Osteocyte (in vitro differentiated cells): ENCODE measurements at places on chromosomes 6 and 20. TPM values are rescaled to one million over a fixed set of nuclear protein-coding genes. Genes with fewer than 3 reads are reported as not detected.

The NRN1 gene
- total RNA-seq, result 0.21 TPM in 1 of 2 replicates, not detected in the other

The RFX6 gene
- total RNA-seq, result not detected in 2 replicates

The C20orf96 gene
- total RNA-seq, result 17.6 and 19.9 TPM in 2 replicates

The C6orf89 gene
- 71.2 and 73.2 TPM in 2 replicates for total RNA-seq

The MICAL1 gene
- total RNA-seq, result 53.6 and 59.5 TPM in 2 replicates

The KIAA0408 gene
- total RNA-seq, result 0.27 TPM in 1 of 2 replicates, not detected in the other

The ADA gene
- 177 and 185 TPM in 2 replicates for total RNA-seq

The TCP11 gene
- 0.43 TPM in 1 of 2 replicates, not detected in the other for total RNA-seq

The AARS2 gene
- 13.2 and 13.3 TPM in 2 replicates for total RNA-seq

The BMP2 gene
- total RNA-seq, result 0.68 and 0.86 TPM in 2 replicates

The RSPH9 gene
- total RNA-seq, result 0.16 and 0.26 TPM in 2 replicates

The EDEM2 gene
- total RNA-seq, result 16.8 and 17.5 TPM in 2 replicates

The ULBP1 gene
- 10.7 and 11.5 TPM in 2 replicates for total RNA-seq

The PPIL6 gene
- 1.9 and 2.2 TPM in 2 replicates for total RNA-seq

The SMIM29 gene
- 23.2 and 23.4 TPM in 2 replicates for total RNA-seq

The DZANK1 gene
- 1.9 and 2.4 TPM in 2 replicates for total RNA-seq

The ROS1 gene
- not detected in 2 replicates for total RNA-seq

The BMP6 gene
- not detected in 2 replicates for total RNA-seq

The GSTA4 gene
- 45.3 and 46.4 TPM in 2 replicates for total RNA-seq

The HCK gene
- not detected in 2 replicates for total RNA-seq

The CFB gene
- 4.2 and 6.9 TPM in 2 replicates for total RNA-seq

The DEFB126 gene
- not detected in 2 replicates for total RNA-seq

The ULBP3 gene
- total RNA-seq, result 3.0 and 3.3 TPM in 2 replicates

The ZNF165 gene
- total RNA-seq, result 0.32 and 0.78 TPM in 2 replicates

The HSPA1A gene
- 19.7 and 24.8 TPM in 2 replicates for total RNA-seq

The TNF gene
- total RNA-seq, result not detected in 2 replicates

The LRRC1 gene
- total RNA-seq, result 7.4 and 7.6 TPM in 2 replicates

The ULBP2 gene
- 2.1 and 2.9 TPM in 2 replicates for total RNA-seq

The GLP1R gene
- total RNA-seq, result not detected in 2 replicates

The LY6G5C gene
- 3.9 and 5.0 TPM in 2 replicates for total RNA-seq

The ADGRG6 gene
- 0.51 and 0.97 TPM in 2 replicates for total RNA-seq

The RSPO3 gene
- 4.0 and 4.5 TPM in 2 replicates for total RNA-seq

The ARG1 gene
- total RNA-seq, result not detected in 2 replicates

The GABBR1 gene
- 80.4 and 93.6 TPM in 2 replicates for total RNA-seq

The SLC12A5 gene
- total RNA-seq, result 1.7 TPM in 1 of 2 replicates, not detected in the other

The GPX5 gene
- total RNA-seq, result not detected in 2 replicates

The SUMO4 gene
- 1.5 and 2.9 TPM in 2 replicates for total RNA-seq

The LPA gene
- not detected in 2 replicates for total RNA-seq

The ZNF334 gene
- total RNA-seq, result 3.7 and 4.7 TPM in 2 replicates

The PAK1IP1 gene
- 12.2 and 13.8 TPM in 2 replicates for total RNA-seq
